ENCODE measurements at places on chromosomes 3 and 15.

- DNase-seq = no peak
Measured at GRCh38 chr3:185823078-185824044, 1.5 kb downstream of the IGF2BP2 start.

GRCh38 chr15:89205991-89206585, 15.3 kb downstream of the RLBP1 start:
- no peak for DNase-seq

- no peak for DNase-seq
Measured at GRCh38 chr3:45171283-45171682, 25.1 kb upstream of the CDCP1 start.

DNA sequence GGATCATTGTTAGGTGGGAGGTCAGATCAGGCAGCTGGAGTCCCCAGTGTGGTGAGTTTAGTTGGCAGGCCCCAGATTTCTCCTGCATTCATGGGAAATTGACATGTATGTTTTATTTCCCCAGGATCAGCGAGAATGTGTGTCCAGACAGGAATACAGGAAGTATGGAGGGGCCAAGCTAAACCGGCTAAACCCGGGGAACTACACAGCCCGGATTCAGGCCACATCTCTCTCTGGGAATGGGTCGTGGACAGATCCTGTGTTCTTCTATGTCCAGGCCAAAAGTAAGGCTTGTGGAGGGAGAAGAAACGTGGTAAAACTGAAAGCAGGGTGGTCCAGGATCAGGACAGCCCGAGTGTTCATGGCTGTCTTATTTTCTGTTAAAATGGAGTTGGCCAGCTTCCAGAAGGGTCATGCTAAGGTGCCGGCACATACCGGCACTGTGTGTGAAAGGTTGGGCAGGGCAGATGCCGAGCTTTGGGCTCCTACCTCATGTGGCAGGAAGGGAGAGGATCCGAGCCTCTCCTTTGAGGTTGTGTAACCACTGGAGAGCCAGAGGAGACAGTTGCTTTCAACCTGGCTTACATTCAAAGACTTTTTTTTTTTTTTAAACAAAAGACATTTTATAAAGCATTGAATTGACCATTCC, 83.1 kb downstream of the PGPEP1L start:
- DNase-seq = no peak

DNA sequence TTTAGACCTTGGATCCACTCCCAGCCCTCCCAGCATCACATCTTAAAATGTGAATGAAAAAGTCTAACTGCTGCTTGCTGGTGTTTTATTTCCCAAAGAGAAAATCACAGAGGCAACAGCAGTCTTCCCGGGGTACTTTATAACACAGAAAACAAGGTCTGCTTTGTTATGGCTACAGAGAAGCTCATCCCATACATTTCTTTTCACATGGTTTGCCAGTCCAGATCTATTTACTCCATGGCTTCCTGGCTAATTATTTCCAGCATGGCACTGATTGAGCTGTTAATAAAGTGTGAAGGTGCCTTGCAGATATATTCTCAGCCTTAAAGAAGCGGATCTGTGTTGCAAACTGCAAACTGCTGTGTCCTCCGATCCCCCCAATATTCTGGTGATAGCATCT, 466.1 kb upstream of the CFAP20DC start:
- no peak for DNase-seq

- no peak for DNase-seq
Measured at GRCh38 chr3:164064298-164064697, 1014.0 kb downstream of the SI start.

DNA sequence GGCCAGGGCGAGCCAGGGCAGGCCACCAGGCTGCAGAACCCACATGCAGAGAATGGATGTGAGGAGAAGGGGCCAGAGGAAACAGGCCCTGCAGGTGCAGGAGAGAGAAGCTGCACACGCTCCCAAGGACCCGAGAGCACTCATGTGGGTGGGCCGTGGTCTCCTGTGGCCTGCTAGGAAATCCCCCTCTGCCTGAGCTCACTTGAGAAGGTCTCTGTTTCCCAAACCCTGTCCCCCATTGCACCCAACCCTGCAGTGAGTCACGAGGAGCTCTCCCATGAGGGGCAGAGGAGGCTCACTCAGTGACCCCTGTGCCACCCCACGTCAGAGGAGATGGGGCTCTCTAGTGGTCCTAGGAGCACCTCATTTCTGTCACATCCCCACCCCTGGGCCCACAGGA, 111.1 kb downstream of the KLF13 start:
- no peak for DNase-seq

DNA sequence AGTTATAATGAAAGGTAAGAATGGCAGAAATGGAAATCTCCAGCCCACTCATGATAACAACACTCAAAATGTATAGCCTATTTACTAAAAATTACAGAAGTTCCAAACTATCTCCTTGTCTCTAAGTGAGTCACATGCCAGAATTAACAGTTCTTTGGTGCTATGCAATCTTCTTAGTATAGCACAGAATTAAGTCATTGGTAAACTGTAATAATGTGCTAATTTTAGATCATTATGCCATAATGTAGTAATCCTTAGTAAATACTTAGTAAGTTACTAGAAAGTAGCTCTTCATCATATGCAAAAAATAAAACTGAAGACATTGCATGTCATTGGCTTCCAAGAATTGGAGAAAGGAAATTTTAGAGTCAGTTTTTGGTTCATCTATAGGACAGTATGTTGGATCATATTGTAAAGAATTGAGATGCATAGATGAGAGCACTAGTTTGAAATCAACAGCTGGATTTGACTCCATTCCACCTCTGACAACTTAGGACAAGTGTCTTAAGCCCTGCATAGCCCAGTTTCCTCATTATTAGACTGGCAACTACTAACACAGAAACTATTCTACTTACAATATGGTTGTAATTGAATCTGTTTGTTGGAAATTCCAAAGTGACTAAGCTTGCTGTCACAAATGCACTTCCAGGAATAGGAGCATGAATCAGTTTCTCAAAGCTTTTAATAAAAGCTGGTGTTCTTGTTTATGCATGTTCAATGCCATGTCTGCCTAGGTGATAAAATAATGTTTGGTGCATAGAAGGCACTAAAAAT, 40.1 kb upstream of the CD47 start:
- DNase-seq = peak; percentile 84

DNA sequence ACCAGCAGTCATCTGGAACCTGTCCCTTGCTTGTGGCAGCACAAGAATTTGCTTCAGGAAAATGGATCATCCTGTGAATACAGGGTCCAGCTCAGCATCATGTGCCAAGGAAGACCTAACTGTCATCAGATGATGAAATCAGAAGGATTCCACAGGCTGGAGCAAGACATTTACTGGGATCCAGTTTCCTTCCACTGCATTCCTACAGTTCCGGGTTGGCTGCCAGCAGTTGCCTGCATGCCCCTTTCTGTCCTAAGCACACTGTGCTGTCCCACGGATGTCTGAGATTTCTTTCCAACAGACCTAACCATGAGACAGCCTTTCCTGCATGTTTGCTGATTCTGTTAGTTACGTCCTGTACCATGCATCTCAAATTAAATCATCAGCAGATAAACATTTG, 140.7 kb downstream of the IMPG2 start:
- peak; percentile 79 for DNase-seq

- no peak for DNase-seq
Measured at GRCh38 chr3:172464306-172464705, 16.1 kb upstream of the GHSR start.

DNA sequence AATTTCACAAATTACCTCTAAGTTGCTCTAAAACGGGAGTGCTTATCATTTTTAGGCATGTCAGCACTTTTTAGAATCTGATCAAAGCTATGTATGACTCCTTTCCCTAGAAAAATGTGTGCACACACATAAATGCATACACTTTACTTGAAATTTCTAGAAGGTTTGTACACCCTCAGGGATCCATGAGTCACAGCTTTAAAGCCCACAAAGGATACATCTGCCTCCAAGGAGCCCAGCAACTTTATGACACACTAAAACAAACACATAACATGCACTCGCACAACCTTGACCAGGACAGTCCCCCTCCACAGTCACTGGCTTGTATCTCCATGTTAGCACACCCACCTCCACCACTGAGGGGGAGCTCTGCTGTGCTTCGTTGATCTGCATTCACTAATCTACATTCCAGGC, 722.0 kb upstream of the CFAP20DC start:
- DNase-seq = peak; percentile 84

DNA sequence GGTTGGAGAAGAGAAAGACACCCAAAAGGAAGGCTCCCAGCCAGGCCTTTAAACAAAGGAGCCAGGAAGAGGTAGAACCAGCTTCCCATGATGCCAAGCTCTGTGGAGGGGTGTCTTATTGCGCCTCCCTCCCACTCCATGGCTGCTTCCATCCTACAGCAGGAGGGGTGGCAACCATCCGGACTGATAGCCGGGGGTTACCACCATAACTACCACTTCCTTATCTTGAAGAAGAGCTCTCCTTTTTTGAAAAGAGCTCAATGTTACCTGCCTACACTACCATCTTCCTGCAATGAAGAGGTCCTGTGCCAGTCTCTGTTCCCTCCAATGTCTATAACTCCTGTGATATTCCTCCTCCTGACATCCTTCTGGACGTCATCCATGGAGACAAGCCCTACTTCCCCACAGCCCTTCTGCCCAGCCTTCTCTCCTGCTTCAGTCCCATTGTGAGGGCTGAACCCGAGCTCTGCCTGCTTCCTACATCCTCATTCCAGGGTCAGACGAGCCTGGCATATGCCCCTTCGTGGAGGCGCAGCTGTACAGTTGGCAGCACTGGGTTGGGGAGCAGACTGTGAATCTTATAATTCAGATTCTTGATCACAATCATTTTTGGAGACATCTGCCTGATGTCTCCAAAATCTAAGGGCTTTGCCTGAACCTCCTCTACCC, 8.5 kb downstream of the CCDC9B start:
- no peak for DNase-seq

GRCh38 chr3:11006986-11007933, 14.7 kb downstream of the SLC6A1 start:
- DNase-seq = no peak

DNA sequence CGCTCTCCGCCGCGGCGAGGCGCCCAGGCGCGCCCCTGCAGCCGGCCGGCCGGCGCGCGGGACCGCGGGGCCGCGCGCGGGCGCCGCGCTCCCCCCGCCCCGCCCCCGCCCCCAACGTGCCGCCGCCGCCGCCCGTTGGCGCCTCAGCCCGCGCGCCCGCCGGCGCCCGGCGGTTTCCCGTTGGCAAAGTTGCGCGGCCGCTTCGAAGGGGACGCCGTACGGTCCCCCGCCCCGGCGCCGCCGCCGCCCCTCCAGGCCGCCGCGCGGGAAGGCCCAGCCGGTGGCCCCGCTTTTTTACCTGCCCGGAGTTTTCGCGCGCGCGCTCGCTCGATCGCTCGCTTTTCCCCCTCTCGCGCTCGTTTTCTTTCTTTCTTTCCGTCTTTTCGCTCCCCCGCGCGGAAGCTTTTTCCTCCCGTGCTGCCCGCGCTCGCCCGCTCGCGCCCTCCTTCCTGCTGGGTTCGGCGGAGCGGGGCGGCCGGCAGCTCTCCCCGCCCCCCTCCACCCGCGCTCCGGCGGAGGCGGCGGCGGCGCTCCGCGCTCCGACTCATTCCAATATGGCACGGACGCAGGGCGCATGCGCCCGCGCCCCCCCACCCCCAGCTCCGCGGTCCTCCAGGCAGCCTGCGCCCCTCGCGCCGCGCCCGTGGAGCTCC, at the start of gene SFMBT1:
Gene SFMBT1 (minus strand): TSS at position 556 of the 653 bp plus-strand sequence. CDS start 76,945 bp downstream, outside the sequence.
- peak; percentile 10 for DNase-seq

GRCh38 chr3:9202546-9202945, 46.9 kb downstream of the SRGAP3 start:
- no peak for DNase-seq

- no peak for DNase-seq
Measured at GRCh38 chr3:56889131-56889530, 87.4 kb upstream of the ARHGEF3 start.

- no peak for DNase-seq
Measured at GRCh38 chr15:73797366-73798158, 44.4 kb upstream of the INSYN1 start.

- DNase-seq = no peak
Measured at GRCh38 chr3:169758359-169758994, 6.4 kb downstream of the TERC start.

DNA sequence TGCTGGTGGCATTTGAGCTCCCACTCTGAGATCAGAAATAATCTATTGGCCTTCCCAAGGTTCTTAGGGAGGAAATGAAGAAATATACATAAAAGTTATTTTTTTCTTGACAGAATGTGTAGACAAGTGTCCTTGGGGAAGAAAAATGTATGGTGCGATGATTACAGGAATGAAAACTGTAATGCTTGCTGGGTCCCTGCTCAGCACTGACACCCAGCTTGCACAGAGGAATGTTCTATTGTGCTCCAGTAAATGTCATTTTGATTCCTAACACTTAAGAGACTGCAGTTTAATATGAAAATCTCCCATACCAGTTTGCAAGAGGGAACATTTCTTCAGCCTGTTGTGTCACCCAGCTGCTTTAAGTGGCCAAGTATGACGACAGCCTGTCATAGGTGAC, 271.3 kb upstream of the TPM1 start:
- no peak for DNase-seq

GRCh38 chr3:104561324-104561723, 805.4 kb upstream of the ALCAM start:
- no peak for DNase-seq

- no peak for DNase-seq
Measured at GRCh38 chr3:50648944-50649343, 25.8 kb upstream of the DOCK3 start.

- DNase-seq = no peak
Measured at GRCh38 chr3:188400494-188401243, 246.7 kb downstream of the LPP start.

DNA sequence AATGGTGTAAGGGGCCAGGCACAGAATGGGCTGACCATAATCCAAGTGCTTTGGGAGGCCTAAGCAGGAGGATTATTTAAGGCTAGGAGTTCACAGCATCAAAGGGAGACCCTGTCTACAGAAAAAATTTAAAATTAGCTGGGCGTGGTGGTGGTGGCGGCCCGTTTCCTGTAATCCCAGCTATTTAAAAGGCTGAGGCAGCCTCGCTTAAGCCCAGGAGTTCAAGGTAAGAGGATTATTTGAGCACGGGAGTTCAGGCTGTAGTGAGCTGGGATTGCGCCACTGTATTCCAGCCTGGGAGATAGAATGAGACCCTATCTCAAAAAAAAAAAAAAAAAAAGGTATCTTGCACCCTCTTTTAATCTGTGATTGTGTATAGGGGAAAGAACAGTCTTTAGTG, 1.9 kb downstream of the TMA7 start:
- DNase-seq = no peak

- DNase-seq = no peak
Measured at GRCh38 chr3:11373654-11374053, 101.5 kb downstream of the ATG7 start.

GRCh38 chr3:46214751-46215352, 6.7 kb upstream of the CCR1 start:
- no peak for DNase-seq

DNA sequence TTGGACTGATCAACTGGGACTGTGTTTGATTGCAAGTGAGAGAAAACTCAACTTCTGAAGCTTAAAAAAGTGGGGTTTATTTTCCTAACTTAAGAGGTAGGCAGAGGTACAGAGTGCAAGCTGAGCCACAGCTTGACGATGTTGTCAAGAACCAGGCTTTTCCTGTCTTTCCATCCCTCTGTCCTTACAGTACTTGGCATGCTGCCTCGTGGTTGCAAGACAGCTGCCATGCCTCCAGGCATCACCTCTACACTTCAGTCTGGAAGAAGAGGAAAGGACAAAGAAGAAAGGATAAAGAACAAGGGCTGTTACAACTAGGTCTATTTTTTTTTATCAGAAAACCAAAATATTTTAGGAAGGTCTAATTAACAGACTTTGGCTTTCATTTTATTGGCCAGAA, 51.8 kb upstream of the GALNT15 start:
- DNase-seq = no peak
